Activated CD8-positive, alpha-beta T cell treated with anti-CD3 and anti-CD28 coated beads for 36 hours (primary cell): ENCODE measurements at places on chromosomes 5 and 9.
A peak's percentile ranks its signal among the peaks of the same experiment; 100 is the strongest.

GRCh38 chr9:128206484-128206883 is 3.3 kb downstream of the DNM1 start:
- H3K27ac ChIP-seq, result no peak overlapping the region
- H3K4me1 ChIP-seq, result peaks cover 18% of the 10 kb centered on the region
- no peak for DNase-seq

DNA sequence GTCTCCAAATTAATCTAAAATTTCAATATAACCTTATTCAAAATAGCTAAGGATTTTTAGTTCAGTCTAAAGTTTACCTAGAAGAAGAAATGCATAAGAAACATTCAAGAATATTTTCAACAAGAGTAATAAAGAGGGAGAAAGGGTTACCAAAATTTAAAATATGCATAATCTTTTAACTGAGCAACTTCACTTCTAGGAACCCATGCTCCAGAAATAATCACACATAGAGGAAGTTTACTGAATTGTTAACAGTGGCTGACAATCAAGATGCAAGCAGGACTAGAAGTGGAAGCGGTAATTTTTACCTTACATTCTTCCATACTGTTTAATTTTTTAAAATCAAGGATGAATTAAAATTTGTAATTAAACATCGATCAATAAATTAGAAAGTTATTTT is 1.9 kb downstream of the PJA2 start:
- H3K36me3 ChIP-seq, result peaks cover 24% of the 10 kb centered on the region
- no peak for DNase-seq
- H3K27ac ChIP-seq, result peak overlapping the region; percentile 99
- peak overlapping the region; percentile 90 for H3K4me3 ChIP-seq

DNA sequence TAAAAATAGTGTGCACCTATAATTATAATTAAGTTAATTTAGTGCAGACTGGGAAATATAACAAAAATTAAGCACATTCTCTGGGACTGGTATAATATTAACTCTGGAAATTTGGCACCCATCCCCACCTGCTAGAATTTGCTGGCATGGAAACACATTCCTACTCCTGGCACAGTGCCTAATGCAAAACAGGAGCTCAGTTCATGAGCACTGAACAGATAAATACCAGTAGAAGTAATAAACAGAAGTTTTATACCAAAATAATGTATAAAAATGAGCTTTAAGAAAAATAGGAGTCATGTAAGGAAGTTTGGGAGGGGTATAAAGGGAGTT is 23.7 kb upstream of the NPR3 start:
- DNase-seq, result no peak
- H3K27me3 ChIP-seq, result peaks cover 6% of the 10 kb centered on the region

- H3K36me3 ChIP-seq, result peaks cover 3% of the 10 kb centered on the region
- DNase-seq, result peak; percentile 43
These were observed 125.3 kb downstream of the ST8SIA4 start for GRCh38 chr5:100777680-100778300.

- H3K4me1 ChIP-seq, result no peaks in the 10 kb centered on the region
- H3K4me3 ChIP-seq, result no peak overlapping the region
- H3K27ac ChIP-seq, result no peak overlapping the region
- H3K27me3 ChIP-seq, result no peaks in the 10 kb centered on the region
- no peak for DNase-seq
- no peaks in the 10 kb centered on the region for H3K36me3 ChIP-seq
These were observed 59.3 kb downstream of the SVEP1 start for GRCh38 chr9:110520120-110520701.

GRCh38 chr9:13110766-13111417 is 168.6 kb downstream of the MPDZ start:
- H3K36me3 ChIP-seq, result no peaks in the 10 kb centered on the region
- no peak for DNase-seq
- H3K4me3 ChIP-seq, result no peak overlapping the region
- H3K27ac ChIP-seq, result no peak overlapping the region
- H3K27me3 ChIP-seq, result no peaks in the 10 kb centered on the region

GRCh38 chr9:33124751-33125381 is 42.3 kb downstream of the B4GALT1 start:
- no peak for DNase-seq
- H3K27me3 ChIP-seq, result no peaks in the 10 kb centered on the region
- H3K4me3 ChIP-seq, result no peak overlapping the region
- peaks cover 29% of the 10 kb centered on the region for H3K36me3 ChIP-seq
- peaks cover 25% of the 10 kb centered on the region for H3K4me1 ChIP-seq
- no peak overlapping the region for H3K27ac ChIP-seq

DNA sequence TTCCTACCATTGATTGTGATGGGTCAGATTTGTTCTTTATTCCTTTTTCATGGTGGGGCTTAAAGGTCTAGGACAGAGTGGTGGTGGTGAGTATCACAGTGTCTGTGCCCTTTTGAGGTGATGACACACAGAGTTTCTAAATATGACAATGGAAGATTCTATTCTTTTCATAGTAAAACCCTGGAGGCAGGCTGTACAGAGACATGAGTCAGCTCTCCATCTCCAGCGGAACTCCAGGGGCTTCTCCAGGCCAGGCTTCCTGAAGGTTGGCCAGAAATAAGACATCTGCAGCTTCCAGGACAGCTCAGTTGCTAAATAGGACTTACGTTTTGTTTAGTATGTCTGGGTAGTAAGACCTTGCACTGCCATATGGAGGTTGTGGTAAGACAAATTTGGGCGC is 229.5 kb downstream of the CD180 start:
- no peak for DNase-seq
- no peak overlapping the region for H3K27ac ChIP-seq
- no peaks in the 10 kb centered on the region for H3K36me3 ChIP-seq
- H3K4me3 ChIP-seq, result no peak overlapping the region
- peaks cover 3% of the 10 kb centered on the region for H3K27me3 ChIP-seq

GRCh38 chr5:169803077-169803981 is 166.3 kb downstream of the DOCK2 start:
- H3K27ac ChIP-seq, result peak overlapping the region; percentile 6
- H3K4me3 ChIP-seq, result no peak overlapping the region
- H3K27me3 ChIP-seq, result no peaks in the 10 kb centered on the region
- peaks cover 68% of the 10 kb centered on the region for H3K36me3 ChIP-seq
- peaks cover 41% of the 10 kb centered on the region for H3K4me1 ChIP-seq
- no peak for DNase-seq

DNA sequence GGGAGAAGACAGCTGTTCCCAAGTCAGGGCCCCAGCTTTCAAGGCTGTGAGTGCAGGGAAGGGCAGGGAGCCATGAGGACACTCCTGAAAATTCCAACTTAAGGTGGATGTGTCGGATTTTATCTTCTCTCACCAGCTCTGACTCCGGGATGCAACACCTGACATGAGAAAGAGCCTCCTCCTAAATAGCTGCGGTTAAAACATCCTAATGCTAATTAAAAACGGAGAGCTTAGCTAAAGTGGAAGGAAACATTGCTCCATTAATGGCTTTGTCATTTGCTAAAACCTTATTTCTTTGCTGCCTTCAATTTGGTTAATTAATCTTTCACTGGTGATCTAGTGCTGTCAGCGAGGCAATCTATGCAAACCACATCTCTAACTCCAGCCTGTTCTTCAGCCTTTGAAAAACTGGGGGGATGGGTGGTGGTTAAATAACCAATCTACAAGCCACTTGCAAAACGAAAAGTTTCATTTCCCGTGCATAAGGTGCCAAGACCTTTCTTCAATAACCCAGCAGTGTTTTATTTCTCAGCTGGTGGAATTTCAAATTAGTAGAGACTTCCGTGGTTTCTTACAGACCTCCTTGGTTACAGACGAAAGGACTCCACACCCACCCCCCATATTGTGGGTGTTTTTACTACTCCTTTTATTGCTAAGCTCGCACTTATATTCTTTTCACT is 379.6 kb downstream of the MLLT3 start:
- H3K4me3 ChIP-seq, result peak overlapping the region; percentile 46
- H3K27me3 ChIP-seq, result peaks cover 4% of the 10 kb centered on the region
- H3K27ac ChIP-seq, result peak overlapping the region; percentile 43
- H3K4me1 ChIP-seq, result peaks cover 54% of the 10 kb centered on the region

DNA sequence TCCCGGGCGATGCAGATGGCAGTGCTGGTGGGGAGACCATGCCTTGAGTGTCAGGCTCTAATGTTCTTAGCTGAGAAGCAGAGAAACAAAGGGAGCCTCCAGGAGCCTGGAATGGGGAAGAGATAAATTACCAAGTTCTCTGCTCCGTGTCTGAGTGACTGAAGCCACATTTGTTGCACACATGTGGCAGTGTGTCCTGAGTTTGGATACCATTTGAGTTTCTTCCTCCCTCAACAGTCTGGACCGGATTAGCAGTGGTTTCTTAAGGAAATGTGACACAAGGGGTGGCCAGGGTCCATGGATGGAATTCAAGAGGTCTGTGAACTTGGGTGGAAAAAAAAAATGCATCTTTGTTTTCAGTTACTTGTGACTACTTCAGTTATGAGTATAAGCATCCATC is 50.7 kb upstream of the GARNL3 start:
- no peaks in the 10 kb centered on the region for H3K27me3 ChIP-seq
- no peak overlapping the region for H3K4me3 ChIP-seq
- no peaks in the 10 kb centered on the region for H3K36me3 ChIP-seq
- no peaks in the 10 kb centered on the region for H3K4me1 ChIP-seq
- no peak overlapping the region for H3K27ac ChIP-seq
